ENCODE measurements at places on chromosomes 12 and 14. TPM values are rescaled to one million over a fixed set of nuclear protein-coding genes. Genes with fewer than 3 reads are reported as not detected.
A peak's percentile ranks its signal among the peaks of the same experiment; 100 is the strongest.

- H3K36me3 ChIP-seq, result no peaks in the 10 kb centered on the region
- H3K4me3 ChIP-seq, result no peak overlapping the region
- no peaks in the 10 kb centered on the region for H3K27me3 ChIP-seq
- DNase-seq, result no peak
These were observed 131.5 kb downstream of the C12orf50 start for GRCh38 chr12:87897662-87898061.

DNA sequence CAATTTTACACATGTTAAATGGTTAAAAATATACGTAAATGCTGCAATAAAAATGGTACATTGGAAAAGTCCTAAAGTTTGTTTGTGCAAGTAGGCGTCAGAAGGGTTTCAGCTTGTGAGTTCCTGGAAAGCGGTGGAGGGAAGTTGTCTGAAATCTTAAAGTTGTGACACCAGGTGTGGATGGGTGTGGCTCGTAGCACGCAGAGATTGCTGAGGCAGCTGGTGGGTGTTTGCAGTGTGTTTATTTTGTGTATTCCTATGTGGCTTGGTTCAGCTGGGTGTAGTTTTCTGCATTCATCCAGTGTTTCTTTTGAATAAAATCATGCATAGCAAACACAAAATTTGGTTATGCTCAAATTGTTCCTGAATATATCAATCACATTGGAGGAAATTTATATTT is 136.8 kb upstream of the TBX3 start:
- no peak overlapping the region for H3K27ac ChIP-seq
- no peaks in the 10 kb centered on the region for H3K4me1 ChIP-seq
- DNase-seq, result no peak
- no peaks in the 10 kb centered on the region for H3K27me3 ChIP-seq
- no peaks in the 10 kb centered on the region for H3K36me3 ChIP-seq
- no peak overlapping the region for H3K4me3 ChIP-seq

GRCh38 chr14:92486881-92487280 is 26.7 kb upstream of the RIN3 start:
- no peaks in the 10 kb centered on the region for H3K27me3 ChIP-seq
- no peak overlapping the region for H3K27ac ChIP-seq
- H3K36me3 ChIP-seq, result no peaks in the 10 kb centered on the region
- H3K4me3 ChIP-seq, result no peak overlapping the region
- H3K4me1 ChIP-seq, result no peaks in the 10 kb centered on the region
- no peak for DNase-seq

DNA sequence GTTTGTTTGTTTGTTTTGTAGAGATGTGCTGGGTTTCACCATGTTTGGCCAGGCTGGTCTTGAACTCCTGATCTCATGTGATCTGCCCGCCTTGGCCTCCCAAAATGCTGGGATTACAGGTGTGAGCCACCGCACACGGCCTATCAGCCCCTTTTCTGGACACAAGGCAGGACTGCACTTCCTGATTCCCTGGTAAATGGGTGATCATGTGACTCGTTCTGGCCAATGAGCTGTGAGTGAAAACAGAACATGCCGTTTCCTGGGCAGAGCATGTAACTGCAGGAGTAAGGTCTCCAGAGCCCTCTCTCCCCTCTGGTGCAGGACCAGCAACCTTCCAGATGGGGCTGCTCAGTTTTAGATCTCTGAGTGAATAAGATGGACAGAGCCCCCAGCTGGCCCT is 92.7 kb downstream of the ITPK1 start:
- DNase-seq, result no peak
- H3K4me1 ChIP-seq, result no peaks in the 10 kb centered on the region
- no peak overlapping the region for H3K4me3 ChIP-seq
- H3K27me3 ChIP-seq, result no peaks in the 10 kb centered on the region
- H3K27ac ChIP-seq, result no peak overlapping the region
- H3K36me3 ChIP-seq, result no peaks in the 10 kb centered on the region

- H3K4me1 ChIP-seq, result peaks cover 4% of the 10 kb centered on the region
- DNase-seq, result no peak
- H3K36me3 ChIP-seq, result no peaks in the 10 kb centered on the region
These were observed 21.8 kb downstream of the G2E3 start for GRCh38 chr14:30580616-30581282.

DNA sequence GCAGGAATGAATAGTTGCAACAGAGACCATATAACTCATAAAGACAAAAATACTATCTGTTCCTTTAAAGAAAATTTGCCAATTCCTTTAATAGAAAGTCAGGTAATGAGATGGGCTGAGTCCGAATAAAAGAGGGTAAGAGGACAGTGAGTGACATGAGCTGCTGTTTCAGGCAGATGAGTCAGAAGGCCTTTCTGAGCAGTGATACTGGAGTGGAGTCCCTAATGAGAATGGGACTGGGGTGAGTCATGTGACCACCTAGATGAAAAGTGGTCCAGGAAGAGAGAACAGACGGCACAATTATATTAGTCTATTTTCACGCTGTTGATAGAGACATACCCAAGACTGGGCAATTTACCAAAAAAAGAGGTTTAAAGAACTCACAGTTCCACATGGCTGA is 393.7 kb downstream of the BCL11B start:
- no peak overlapping the region for H3K27ac ChIP-seq
- H3K4me1 ChIP-seq, result no peaks in the 10 kb centered on the region
- DNase-seq, result no peak
- no peaks in the 10 kb centered on the region for H3K27me3 ChIP-seq
- H3K36me3 ChIP-seq, result no peaks in the 10 kb centered on the region
- H3K4me3 ChIP-seq, result no peak overlapping the region

- no peak overlapping the region for H3K4me3 ChIP-seq
- H3K27me3 ChIP-seq, result peaks cover 8% of the 10 kb centered on the region
- no peak overlapping the region for H3K27ac ChIP-seq
- no peaks in the 10 kb centered on the region for H3K36me3 ChIP-seq
- no peak for DNase-seq
These were observed 63.2 kb upstream of the SLC24A4 start for GRCh38 chr14:92259613-92260357.

DNA sequence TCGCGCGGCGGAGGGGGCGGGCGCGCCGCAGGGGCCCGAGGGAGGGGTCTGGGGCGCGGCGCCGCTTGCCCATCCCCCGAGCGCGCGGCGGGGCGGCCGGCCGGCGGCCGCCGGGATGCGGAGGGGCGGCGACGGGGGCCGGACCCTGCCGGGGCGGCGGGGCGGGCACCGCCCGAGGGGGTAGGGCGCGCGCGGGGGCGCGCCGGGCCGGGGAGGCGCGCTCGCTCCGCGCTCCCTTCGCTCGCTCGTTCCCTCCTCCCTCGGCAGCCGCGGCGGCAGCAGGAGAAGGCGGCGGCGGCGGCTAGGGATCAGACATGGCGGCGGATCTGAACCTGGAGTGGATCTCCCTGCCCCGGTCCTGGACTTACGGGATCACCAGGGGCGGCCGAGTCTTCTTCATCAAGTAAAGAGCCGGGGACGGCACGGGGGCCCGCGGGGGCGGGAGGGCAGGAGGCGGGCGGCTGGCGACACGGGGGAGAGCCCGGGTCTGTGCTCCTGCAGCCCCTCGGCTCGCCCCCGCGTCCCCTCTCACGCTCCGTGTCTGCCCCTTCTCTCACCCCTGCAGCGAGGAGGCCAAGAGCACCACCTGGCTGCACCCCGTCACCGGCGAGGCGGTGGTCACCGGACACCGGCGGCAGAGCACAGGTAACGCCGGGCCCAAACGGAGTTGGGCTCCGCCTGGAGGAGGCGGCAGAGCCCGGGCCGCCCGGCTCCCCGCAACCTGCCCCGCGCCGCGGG is at the start of gene PLEKHA5:
Gene PLEKHA5, plus strand, starts transcription at position 248 of the 738 bp plus-strand sequence. Its CDS starts 67 bp downstream, at position 315.
- H3K4me3 ChIP-seq, result peak within 1 kb of the TSS; percentile 65
- no peaks in the 10 kb centered on the region for H3K36me3 ChIP-seq
- peaks cover 7% of the 10 kb centered on the region for H3K4me1 ChIP-seq
- H3K27me3 ChIP-seq, result no peaks in the 10 kb centered on the region
- peak; percentile 10 for DNase-seq

- no peak for DNase-seq
- H3K4me1 ChIP-seq, result peaks cover 26% of the 10 kb centered on the region
- no peak overlapping the region for H3K27ac ChIP-seq
- no peaks in the 10 kb centered on the region for H3K27me3 ChIP-seq
These were observed 5.5 kb downstream of the DUSP6 start for GRCh38 chr12:89346741-89347324.

DNA sequence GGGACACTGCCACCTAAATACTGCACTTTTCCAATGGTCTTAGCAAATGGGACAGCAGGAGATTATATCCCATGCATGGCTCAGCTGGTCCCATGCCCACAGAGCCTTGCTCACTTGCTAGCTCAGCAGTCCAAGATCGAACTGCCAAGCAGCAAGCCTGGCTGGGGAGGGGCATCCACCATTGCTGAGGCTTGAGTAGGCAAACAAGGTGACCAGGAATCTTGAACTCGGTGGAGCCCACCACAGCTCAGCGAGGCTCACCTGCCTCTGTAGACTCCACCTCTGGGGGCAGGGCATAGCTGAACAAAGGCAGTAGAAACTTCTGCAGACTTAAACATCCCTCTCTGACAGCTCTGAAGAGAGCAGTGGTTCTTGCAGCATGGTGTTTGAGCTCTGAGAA is 370.8 kb upstream of the MGAT4C start:
- H3K4me1 ChIP-seq, result no peaks in the 10 kb centered on the region
- no peak for DNase-seq
- no peaks in the 10 kb centered on the region for H3K27me3 ChIP-seq
- H3K27ac ChIP-seq, result no peak overlapping the region
- H3K4me3 ChIP-seq, result no peak overlapping the region

GRCh38 chr12:124396544-124397398 is 101.9 kb downstream of the RFLNA start:
- H3K4me3 ChIP-seq, result no peak overlapping the region
- no peaks in the 10 kb centered on the region for H3K36me3 ChIP-seq
- no peaks in the 10 kb centered on the region for H3K4me1 ChIP-seq
- no peak overlapping the region for H3K27ac ChIP-seq

DNA sequence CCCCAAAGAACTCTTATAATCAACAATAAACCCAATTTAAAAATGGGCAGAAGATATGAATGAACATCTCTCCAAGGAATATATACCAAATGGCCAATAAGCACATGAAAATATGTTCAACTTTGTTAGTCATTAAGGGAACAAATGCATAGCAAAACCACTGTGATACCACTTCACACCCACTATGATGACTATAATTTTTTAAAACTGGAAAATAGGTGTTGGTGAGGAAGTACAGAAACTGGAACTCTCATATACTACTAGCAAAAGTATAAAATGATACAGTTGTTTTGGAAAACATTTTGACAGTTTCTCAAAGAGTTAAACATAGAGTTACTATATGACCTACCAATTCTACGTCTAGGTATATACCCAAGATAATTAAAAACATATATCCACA is 9.4 kb upstream of the HEATR5A start:
- DNase-seq, result no peak
- H3K4me3 ChIP-seq, result no peak overlapping the region
- no peaks in the 10 kb centered on the region for H3K27me3 ChIP-seq

ARF3 gene
- total RNA-seq, result 56.1 TPM

EXOC3L4 gene
- total RNA-seq, result not detected

PIWIL1 gene
- not detected for total RNA-seq

RAD51B gene
- total RNA-seq, result 31.0 TPM

ASIC1 gene
- total RNA-seq, result 3.2 TPM
